ENCODE measurements at places on chromosomes 6 and 20.

GRCh38 chr20:30489614-30490003 lies 767.9 kb upstream of the DEFB115 start:
- no peak for DNase-seq

- DNase-seq, result no peak
These were observed 160.7 kb downstream of the DLL1 start for GRCh38 chr6:170130201-170130621.

- no peak for DNase-seq
These were observed 262.1 kb downstream of the LRFN2 start for GRCh38 chr6:40325041-40325440.

DNA sequence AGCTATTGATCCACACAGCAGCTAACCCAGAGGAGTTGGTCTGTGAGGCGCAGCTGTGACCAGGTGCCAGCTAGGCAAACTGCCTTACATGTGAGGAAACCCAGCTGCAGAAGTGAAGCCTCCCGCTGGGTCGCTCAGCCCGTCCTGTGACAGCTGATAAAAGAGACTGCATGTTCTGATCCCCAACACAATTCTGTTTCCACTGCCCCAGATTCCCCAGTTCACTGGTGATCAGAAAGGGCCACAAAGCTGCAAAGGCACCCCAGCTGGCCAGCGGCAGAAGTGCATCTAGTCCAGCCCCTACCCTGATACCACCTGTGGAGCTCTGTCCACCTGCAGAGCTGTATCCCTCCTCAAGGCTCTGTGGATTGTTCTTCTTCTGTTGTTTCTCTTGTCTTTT lies 64.5 kb downstream of the CTNNBL1 start:
- no peak for DNase-seq

GRCh38 chr6:113073611-113074191 lies 726.6 kb downstream of the RFPL4B start:
- peak; percentile 58 for DNase-seq

GRCh38 chr20:50305636-50306477 lies 115.2 kb downstream of the CEBPB start:
- DNase-seq, result no peak

DNA sequence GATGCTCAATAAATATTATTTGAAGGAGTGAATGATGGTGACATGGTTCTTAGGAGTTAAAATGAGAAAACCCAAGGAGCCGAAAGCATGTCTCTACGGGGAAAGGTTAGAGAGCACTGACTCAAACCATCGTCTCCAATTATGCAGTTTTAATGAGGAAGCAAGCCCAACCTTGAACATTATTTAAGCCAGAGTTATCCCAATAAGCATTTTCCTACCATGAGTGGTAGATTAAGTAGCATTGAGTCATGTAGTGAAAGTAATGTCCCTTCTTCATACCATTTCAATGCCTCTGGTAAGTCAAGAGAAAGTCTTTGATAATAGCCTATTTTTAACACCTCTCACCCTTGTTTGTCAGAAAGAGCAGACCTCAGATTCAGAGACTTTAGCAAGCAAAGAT lies 13.5 kb downstream of the TSHZ2 start:
- peak; percentile 49 for DNase-seq

GRCh38 chr6:157220485-157220884 lies 102.8 kb downstream of the TMEM242 start:
- DNase-seq, result no peak

DNA sequence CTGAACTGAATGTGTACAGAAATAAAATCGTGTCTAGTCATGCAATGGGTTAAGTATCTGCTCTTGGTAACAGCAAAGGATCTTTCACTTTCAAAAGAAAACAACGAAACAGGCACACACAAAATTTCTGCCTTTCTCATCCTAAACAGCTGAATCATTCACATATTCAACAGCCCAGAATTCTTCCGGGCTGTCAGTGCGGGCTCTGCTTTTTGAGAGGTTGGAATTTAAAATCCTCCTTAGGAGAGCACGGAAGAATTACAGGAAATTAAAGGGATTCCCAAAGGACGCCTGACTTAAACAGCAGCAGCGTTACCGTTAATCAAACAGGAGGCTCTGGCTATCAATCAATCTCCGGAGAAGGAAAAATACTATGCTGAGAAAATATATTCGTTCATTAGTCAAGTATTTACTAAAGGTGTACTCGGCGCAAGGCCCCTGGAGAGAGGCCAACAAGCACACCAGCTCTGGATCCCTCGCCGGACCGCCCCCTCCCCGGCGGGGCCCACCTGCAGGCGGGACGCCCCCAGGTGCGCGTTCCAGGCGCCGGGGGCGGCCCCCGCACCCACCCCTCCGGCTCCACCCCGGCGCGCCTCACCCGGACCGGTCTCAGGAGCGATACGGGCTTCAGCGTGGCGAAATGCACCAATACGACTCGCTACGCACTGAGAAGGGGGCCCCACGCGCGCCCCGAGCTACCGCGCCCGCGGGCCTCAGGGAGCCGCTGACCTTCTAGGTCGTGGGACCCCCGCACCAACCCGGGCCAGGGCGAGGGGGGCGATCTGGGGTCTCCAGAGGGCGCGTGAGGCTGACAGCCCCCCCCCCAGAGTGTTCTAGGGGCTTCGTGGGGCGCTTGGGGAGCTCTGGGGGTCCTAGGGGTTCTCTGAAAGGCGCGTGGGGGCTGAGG lies 1.0 kb downstream of the NAPB start:
- peak; percentile 49 for DNase-seq

DNA sequence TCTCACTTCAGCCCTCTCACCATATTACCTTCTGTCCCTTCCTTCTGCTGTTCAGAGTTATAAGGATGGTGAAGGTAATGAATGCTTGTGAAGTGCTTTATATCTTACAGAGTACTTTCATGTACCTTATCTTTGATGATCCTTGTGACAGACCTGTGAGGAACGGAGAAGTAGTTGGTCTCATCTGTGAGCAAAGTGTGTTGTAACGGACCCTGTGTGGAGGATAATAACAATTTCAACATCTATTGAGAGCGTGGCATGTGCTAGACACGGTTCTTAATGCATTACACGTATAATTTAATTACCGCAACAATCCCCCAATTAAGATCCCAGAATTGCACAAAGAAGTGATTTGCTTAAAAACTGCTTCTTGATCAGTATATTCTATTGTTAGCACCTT lies 124.6 kb downstream of the ANKS1A start:
- no peak for DNase-seq

DNA sequence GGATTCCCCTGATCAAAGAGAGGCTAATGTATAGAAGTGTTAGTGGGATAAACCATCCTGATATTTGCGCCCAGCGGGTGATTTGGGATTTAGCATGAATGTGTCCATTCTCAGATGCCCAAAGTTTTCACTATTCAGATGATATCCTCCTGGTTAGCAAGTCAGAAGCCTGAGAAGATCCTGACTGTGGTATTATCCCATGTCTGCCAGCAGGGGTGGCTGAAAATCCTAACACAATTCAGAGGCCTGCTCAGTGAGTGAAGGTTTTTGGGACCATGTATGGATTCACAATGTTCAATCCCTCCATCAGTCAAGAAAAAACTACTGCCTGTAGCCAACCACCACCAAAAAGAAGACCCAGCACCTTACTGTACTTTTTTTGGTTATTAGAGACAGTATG lies 34.1 kb upstream of the SPACA1 start:
- DNase-seq, result no peak

DNA sequence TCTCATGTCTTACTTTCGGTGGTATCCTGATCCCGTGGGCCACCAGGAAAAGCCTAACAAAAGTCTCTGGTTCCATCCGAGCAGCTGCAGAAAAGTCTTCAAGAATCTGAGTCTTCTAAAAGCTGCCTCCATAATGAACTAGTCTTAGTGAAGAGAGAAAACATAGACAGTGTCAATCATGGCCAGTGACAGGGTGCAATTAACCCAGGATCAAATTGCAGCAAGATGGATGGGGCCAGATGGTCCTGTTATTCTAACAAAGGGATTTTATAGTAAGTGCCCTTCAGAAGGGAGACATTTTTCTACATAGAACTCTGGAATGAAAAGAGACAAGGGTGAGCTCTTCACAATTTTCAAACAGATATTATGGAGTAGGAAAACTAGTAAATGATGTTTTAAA lies 281.6 kb upstream of the ZFP64 start:
- no peak for DNase-seq

DNA sequence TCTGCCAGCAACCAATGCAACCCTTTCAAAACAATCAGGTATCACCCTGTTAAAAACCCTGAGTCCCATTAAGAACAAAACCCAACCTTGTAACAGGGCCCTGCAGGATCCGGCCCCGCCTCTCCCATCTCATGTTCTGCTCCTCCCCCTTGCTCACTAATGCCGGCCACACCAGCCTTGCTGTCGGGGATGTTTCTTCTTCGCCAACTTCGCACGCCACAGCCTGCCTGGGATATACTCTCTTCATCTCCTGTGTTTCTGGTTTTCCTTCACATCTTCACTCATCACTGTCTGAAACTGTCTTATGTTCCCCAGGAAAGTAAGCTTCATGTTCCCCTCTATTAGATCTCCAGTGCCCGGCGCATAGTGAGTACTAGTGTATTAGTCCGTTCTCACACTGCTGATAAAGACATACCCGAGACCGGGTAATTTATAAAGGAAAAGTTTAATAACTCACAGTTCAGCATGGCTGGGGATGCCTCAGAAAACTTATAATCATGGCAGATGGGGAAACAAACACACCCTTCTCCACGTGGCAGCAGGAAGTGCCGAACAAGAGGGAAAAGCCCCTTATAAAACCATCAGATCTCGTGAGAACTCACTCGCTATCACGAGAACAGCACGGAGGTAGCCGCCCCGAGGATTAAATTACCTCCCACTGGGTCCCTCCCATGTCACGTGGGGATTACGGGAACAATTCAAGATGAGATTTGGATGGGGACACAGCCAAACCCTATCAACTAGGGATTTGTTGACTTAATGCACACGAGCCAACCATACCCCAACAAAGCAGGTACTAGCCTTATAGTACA lies 5.1 kb downstream of the TP53RK start:
- DNase-seq, result no peak

DNA sequence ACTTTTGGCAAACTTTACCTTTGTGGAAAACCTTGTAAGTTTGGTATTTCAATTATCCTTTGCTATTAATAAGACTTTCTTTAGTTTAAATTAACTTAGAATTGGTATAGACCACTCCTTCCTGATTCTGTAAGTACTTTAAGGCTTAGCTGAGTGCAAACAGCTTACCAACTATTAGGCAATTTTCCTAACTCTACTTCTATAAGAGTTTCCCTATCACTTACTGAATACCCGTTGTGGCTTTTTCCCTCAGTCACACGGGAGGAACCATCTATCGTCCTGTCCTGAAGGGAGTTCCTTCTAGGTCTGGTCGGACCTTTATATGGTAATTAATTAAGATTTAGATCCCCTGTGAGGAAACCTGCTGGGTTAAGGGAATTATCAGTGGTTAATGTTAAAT lies 9.6 kb downstream of the SLC35A1 start:
- no peak for DNase-seq

DNA sequence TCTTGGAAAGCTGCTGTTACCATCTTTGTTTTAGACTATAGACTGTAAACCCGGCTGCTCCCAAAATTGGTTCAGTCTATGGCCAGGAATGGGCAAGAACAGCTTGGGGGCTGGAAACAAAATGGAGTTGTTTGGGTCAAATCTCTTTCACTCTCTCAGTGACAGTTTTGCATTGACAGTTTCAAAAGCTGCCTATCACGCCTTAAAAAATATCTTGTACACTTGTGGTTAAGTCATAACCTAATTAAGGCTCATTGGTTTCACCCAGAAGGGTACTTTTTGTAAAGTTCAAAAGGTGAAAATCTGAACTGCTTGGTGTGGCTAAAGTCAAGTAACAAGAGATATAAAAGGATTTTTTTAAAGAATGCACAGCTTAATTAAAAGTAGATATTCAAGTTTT lies 76.1 kb upstream of the PRL start:
- DNase-seq, result no peak

DNA sequence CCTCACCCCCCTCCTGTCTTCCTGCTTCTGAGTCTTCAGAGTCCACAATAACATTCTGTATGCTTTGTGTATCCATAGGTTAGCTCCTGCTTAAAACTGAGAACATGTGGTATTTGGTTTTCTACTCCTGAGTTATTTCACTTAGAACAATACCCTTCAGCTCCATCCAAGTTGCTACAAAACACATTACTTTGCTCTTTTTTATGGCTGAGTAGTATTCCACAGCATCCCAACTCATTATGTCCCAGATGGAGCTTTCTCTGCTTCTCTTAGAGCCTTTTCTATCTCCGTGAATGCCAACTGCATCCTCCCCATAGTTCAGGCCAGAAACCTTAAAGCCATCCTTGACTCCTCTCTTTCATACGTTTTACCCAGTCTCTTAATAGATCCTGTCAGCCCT lies 55.8 kb downstream of the STMND1 start:
- DNase-seq, result no peak

- no peak for DNase-seq
These were observed 81.0 kb downstream of the FYN start for GRCh38 chr6:111792241-111792640.

DNA sequence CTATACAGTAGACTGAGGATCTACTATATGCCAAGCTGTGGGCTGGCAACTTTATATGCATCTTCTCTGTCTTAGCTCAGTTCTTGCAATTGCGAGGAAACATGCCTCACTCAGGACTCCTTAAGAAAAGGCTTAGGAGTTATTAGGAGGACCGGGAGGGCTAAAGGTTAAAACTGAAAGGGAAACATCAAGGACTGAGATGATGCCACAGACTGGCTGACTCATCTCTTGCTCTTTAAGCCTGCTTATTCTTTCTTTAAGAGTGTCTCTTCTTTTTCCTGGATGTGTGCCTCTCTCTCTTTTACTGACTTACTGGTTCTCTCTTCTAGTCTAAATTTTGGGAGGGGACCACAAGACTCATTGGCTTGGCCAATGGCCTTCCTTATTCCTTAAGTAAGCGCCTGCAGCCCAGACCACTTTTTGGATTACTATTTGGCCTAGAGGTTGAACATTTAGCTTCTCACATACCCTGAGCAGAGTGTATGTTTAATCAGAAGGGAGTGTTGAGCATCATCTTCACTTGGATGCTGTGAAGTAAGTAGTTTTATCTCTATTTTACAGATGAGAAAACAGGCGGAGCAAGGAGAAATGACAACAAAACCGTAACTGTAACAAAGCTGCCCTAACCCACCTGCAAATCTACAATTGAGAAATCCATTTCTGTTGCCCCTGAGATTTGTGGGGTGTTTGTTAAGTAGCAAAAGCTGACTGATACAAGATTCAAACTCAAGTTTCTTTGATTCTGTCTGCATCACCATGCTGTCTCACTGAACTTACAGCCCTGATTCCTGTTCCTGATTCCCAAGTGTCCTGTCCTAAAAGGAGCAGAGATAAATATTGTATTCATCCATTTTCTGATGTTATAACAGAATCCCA lies 7.2 kb upstream of the SDC4 start:
- no peak for DNase-seq

GRCh38 chr6:50637267-50637666 lies 76.1 kb upstream of the TFAP2D start:
- no peak for DNase-seq

- DNase-seq, result no peak
These were observed 103.6 kb upstream of the NXT1 start for GRCh38 chr20:23246717-23247664.

DNA sequence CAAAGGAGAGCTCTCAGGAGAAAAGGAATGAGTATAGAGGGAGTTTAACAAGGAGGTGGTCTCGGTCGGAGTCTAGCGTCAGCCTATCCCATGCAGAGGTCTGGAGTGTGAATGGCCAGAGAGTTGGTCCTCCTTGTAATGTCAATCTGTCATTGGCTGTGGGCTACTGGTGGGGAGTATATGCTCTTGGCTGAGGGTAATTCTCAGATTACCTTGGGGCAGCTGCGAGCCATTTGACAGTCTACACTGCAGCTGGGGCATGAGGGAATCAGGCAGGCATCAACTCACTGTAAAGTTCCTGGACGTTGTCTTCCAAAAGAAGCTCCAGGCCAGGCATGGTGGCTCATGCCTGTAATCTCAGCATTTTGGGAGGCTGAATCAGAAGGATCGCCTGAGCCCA lies 48.1 kb downstream of the EBF4 start:
- DNase-seq, result no peak

- no peak for DNase-seq
These were observed 117.7 kb downstream of the PLEKHG1 start for GRCh38 chr6:150717419-150717818.
